ENCODE measurements at places on chromosomes 1 and 21.

DNA sequence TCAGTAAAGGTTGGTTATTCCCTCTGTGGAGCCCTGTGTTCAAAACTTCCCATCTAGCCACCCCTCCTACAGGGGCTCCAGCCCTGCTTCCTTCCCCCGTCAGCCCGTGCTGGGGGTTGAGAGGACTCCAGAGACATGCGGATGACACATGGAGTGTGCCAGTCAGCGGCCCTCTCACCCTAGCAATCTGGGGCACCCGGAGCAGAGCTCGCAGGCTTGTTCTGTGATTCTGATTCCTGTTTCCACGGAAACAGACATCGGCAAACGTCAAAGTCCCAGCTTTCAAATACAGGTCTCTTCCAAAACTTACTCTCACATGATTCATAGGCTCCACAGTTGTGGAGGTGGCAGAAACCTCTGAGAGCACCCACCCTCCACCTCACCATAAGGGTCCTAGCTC, 9.8 kb upstream of the SSBP3 start:
- DNase-seq = no peak

GRCh38 chr1:230049731-230050130, 17.3 kb upstream of the GALNT2 start:
- no peak for DNase-seq

GRCh38 chr1:154626456-154627256, 18.7 kb upstream of the ADAR start:
- DNase-seq = no peak

GRCh38 chr1:193141804-193142203, 20.0 kb downstream of the CDC73 start:
- DNase-seq = no peak

DNA sequence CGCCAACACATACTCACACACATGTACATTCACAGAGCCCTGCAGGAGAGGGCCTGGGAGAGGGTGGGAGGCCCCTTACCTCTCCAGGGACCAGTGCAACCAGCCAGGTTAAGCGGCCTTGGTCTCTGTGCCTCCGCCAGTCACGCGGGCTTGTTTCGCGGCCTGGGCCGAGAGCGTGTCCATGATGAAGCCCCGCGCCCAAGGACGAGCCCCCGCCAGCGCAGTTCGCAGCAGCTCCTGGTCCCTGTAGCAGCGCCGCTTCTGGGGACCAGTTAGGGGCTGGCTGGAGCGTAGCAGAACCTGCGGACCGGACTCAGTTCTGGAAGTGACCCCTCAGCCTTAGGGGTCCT, 7.3 kb upstream of the FAM167B start:
- DNase-seq = no peak

GRCh38 chr1:31904339-31905092, 33.7 kb downstream of the PTP4A2 start:
- DNase-seq = no peak

GRCh38 chr21:29195981-29196669, 65.7 kb downstream of the MAP3K7CL start:
- DNase-seq = no peak

DNA sequence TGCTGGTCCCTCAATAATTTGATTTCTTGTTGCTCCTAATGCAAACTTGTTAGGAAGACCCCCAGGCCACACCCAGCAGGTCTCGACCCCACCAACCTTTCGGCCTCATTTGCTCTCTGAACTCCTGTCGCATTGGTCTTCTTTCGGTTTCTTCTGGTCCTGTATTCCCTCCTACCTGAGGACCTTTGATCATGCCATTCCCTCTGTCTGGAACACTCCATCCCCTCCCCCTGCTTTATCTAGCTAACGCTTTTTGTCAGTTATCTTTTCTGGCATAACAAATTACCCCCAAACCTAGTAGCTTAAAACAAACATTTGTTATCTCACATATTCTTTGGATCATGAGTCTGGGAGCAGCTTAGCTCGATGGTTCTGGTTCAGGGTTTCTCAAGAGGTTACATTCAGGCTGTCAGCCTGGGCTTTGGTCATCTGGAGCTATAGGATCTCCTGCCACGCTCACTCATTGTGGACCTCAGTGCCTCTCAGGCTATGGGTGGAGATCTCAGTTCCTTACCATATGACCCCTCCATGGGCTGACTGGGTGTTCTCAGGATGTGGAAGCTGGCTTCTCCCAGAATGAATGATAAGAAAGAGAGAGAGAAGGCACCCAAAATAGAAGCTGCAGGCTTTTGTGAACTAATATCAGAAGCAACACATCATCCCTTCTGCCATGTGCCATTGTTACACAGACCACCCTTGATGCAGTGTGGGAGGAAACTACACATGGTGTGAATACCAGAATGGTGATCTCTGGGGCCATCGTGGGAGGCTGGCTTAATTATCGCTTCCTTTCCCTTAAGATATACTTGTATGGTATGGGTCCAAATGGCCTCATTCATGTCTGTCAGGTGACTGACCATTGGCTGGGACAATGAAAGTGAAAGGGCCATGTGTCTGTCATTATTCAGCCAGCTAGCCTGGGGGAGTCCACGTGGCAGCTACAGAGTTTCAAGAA, 29.1 kb upstream of the BCAR3 start:
- no peak for DNase-seq

DNA sequence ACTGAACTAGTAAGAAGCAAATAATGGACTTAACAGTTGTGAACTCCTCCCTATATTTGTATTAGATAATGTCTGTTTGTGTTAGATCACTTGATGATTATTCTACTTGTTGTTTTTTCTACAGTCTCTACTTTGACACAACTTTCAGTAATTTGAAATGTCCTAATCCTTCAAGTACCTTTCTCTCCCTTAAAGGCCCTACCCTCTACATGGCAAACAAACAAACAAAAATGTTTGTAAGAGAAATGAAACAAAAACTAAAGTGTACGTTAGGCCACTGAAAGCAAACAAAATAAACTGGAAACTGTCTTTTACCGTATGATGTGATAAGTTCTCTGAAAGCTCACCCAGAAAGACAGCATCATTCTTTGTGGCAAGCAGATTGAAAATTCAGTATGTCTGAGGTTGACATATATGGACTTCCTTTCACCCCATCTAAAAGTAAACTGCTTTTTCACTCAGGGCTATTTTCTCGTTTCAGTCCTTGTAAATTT, 255.9 kb upstream of the SNX7 start:
- DNase-seq = no peak

GRCh38 chr1:145601593-145601992, 6.2 kb upstream of the GPR89A start:
- DNase-seq = no peak

DNA sequence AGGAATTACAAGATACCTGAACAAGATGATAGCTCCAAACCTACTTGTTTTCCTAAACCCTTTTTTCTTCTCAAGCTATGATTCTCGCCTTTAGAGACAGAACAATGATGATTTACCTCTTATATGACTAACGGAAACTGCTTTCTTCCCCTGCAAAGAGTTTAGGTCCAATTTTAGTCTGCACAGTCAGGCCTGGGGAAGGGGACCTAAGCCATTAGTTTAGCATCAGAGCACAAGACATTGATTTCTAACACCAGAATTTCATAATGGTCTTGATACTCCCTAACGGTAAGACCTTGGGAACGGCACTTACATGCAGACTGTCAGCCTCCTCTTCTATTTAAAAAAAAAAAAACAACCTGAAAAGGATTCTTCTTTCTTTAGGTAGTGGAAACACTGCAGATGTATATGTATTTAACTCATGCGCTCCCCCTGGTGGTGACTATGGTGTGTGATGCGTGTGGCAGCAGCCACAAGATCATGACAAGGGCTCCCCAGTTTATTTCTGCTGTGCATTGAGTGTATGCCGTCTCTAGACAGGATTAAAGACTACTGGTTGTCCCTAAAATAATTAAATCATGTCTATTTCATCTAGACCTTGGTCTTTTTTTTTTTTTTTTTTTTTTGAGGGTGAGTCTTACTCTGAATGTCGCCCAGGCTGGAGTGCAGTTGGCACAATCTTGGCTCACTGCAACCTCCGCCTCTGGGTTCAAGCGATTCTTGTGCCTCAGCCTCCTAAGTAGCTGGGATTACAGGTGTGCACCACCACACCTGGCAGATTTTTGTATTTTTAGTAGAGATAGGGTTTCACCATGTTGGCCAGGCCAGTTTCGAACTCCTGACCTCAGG, 37.3 kb upstream of the TMEM222 start:
- DNase-seq = no peak

GRCh38 chr1:243735457-243735856, 114.6 kb downstream of the AKT3 start:
- no peak for DNase-seq

DNA sequence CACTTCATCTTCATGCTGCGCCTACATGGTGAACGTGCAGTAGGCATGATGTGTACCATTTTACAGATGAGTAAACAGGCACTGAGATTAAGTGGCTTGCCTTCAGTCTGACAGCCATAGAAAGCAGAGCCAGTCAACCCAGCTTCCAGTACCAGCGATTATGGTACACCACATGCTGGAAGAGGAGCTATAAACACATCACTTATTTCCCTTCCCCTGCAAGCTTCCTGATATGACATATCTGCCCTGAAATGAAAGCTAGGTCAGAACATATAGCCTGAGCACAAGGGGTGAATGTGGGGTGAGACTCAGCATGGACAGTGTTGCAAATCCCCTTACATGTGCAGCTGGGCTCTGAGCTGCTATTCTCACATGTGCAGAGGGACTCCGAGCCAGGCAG, 33.8 kb upstream of the IL20 start:
- DNase-seq = no peak

- DNase-seq = no peak
Observed at GRCh38 chr1:199752688-199753027, 274.9 kb upstream of the NR5A2 start.

- DNase-seq = no peak
Observed at GRCh38 chr1:156689035-156689952, 12.1 kb upstream of the NES start.

DNA sequence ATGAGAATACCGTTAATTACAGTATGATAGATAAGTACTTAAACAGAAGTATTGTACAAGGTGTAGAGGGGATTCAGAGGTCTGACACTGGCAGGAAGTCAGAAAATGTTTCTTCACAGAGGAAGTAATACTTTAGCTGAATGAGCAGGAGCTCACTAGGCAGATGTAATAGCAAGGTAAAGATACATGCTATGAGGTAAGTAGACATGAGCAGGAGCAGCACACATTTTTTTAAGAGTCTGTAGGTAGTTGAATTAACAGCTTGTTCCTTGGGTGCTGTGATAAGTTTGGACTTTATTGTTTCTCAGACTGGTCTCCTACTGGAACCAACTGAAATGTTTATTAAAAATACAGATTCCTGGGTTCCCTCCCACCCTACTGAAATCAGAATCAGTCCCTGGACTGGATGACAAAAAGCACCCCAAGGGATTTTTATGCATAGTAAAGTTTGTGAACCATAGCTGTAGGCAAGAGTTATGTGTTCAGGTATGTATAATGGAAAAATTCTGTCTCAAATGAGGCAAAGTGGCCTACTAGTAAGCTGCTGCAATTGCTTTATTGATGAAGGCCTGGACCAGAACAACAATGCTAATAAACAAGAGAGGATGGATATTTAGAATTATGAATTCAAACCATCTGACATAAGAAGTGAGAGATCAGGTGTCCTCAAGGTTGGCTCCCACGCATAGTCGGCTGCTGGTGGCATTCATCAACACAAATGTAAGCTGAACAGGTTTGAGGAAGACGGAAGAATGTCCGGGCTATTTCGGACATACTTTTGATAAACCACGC, 902 bp downstream of the AP4B1 start:
- DNase-seq = no peak

DNA sequence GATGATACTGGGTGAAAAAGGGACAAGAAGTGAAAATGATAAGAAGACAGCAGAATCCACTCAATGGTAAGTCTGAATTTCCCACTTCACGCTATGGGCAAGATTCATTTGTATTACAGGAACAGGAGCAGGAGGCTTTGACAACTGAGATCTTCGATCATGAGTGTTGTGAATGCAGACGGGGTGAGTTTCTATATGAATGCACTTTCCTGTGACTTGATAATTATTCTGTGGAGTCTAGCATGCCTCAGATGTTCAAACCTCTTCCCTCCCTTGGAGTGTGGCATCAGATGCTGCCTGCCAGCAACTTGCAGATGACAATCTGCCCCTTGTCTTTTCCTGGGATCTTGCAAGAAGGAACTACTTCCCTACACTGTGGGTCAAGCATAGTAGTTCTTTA, 225.4 kb downstream of the HLX start:
- no peak for DNase-seq

DNA sequence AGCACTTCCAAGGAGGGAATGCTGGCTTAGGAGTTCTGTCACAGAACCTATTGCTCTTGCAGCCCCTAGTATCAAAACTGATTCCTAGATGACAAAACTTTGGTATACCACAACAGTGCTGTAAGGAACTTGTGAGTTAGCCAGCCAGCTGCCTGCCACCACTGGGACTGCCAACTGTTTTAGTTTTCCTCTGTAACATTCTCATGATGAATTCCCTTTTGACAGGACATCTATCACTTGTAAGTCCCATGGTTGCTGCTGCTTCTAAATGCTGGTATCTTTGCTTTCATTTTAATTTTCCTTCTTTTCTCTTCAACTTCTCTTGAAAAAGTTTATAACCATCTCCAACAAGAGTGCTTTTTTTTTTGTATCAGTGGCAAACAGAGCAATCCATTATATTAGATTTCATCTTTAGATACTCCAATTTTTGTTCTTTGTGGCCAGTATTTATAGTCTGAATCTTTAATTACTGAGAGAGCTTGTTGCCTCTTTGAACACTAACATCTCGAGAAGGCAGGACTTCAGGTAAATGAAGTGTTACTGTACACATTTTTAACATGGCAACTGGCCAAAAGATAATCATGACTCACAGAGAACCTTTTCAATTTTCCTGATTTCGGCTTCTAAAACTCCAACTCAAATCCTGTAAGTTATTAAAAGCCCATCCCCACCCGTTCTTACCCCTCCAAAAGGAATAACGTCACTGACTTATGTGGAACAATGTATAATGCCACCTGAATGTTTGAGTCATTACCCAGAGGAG, 19.8 kb downstream of the DBT start:
- DNase-seq = no peak

DNA sequence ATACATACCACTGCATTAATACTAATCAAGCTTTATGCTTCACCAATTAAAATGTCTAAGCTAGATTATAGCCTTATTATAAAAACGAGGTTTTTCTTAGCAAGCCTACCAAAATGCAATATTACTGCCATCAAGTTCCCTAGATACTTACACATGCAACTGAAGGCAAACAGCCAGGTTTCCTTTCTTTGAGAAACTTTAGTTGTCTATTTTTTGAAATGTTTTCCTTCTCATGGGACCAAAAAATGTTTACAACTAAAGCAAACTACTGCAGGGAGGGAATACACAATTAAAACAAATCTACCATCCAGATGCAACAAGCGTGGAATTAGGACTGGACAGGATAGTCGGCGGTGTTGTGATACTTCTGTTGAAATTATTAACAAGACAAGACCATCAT, 1.3 kb downstream of the ZNF644 start:
- DNase-seq = no peak

- no peak for DNase-seq
Observed at GRCh38 chr1:218572050-218572449, 226.9 kb downstream of the TGFB2 start.

DNA sequence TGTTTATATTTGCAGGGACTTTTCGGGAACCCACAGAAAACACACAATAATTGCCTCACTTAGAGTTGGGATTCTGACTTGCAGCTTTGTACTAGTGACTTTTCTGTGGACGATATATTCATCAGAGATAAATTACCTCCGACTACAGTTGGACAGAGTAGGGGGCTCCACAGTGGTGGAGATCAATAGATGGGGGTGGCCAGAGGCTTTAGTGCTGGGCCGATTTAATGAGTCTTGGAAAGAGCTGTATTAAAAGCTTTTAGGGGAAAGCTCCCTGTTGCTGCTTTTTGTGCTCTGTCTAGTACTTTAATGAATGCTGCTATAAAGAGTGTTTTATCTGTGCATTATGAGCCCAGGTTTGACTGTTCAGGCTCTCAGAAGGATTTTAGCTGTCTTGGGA, 359.2 kb upstream of the DPYD start:
- no peak for DNase-seq

Measured in chondrocyte (in vitro differentiated cells).